ENCODE measurements at places on chromosomes 12 and 14.

GRCh38 chr14:101241807-101242278, 319.5 kb upstream of the DIO3 start:
- no peak for DNase-seq

- no peak for DNase-seq
Observed at GRCh38 chr14:100059438-100059781, 5.8 kb upstream of the EVL start.

- DNase-seq = no peak
Observed at GRCh38 chr12:10102322-10102721, 3.5 kb upstream of the CLEC1A start.

GRCh38 chr12:56346675-56347074, 8.0 kb downstream of the IL23A start:
- DNase-seq = no peak

DNA sequence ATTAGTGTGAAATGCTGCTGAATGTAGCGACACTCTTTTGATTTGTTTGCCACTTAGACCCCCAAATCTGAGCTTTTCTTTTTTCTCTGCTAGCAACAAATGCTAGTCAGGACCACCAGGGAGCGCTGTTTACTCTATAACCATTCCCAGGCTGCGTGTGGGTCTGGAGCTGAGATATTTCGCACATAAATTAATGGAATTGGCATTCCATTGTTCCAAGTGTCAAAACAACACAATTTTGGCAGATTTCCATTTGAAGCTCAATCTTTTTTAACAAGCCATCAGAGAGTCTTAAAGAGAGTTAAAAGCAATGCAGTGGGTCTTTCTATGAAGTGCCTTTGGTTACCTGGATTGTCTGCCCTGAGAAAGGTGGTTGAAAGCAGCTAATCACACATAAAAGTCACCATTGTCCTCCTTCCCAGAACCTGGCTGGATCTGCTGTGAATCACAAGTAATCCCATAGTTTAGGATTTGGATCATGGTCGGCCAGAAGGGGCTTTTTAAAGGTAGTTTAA, 7.4 kb upstream of the TMEM132C start:
- DNase-seq = no peak

DNA sequence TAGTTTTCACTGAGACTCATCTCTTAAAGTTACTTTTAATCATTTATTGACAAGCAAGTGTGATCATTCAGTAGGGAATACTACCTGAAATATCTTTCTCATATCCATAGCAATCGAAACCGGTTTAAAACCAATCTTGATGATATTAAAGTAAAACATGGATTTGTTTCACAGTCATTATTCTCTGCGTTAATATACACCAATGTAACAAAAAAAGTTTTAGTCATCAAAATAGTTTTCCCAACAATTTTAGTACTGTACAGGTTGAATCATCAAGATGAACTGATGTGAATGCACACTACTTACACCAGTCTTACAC, 137.0 kb upstream of the KRAS start:
- DNase-seq = no peak

DNA sequence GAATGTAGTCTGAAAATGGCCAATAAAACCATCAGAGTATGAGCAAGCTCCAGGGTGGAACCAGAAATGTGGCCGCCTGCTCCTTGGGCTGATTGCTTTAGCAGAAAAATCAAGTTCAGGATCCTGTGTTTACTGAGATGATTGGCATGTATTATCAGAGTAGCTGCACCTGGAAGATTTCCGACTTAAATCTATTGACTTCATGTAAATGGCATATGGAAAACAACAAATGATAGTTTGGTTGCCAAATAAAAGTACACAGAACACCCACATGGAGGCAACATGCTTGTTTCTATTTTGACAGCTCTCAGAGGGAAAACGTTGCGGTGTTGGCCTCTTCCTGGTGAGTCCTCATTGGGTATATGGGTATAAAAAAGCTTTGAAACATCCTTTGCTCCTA, 31.3 kb downstream of the SOCS2 start:
- no peak for DNase-seq

DNA sequence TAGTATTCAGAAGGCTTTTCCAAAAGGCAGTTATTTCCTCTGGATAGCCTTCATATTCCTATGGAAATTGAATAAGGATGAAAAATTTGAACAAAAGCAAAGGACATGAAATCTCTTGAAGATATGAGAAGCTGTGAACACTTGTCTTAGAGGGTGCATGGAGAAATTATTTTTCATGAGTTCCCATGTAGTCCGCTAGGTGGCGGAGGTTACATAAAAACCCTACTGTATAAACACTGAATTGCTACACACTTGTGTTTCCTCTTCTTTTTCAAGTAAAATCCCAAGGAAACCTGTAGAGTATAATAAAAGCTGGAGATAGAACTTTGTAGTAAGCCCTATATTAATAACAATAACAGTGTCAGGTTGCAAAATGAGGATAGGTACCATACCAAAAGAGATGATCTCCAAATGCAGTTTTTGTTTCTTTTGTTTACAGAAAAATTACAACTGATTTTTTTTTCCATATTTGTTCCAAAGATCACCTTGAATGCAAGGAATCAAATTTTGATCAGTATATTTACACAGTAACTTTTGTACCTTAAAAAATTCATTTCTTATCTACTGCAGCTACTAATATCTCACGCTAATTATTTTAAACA, 37.8 kb upstream of the OR4E1 start:
- DNase-seq = no peak

DNA sequence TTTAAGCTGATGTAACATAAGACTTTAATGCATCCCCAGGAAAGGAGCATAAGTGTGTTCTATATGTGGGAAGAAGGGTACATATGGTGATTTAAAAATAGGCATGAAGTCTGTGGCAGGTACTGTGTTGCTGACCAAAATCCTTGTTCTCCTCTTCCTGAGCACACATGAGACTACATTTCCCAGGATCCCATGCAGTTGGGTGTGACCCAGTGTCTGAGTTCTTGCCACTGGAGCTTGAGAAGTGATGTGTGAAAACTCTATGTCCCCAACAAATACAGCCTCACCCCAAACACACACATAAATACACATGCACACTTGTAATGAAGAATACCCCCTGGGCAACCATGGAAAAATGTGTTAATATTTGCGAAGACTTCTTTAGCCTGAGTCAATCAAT, 8.5 kb upstream of the SMIM10L1 start:
- DNase-seq = no peak

- DNase-seq = no peak
Observed at GRCh38 chr14:37602605-37603453, 7.4 kb downstream of the TTC6 start.

GRCh38 chr12:700016-700415, 36.8 kb upstream of the NINJ2 start:
- DNase-seq = no peak

GRCh38 chr12:78470354-78471195, 394.0 kb upstream of the SYT1 start:
- DNase-seq = no peak

- peak; percentile 16 for DNase-seq
Observed at GRCh38 chr14:91911474-91912032, 35.9 kb downstream of the FBLN5 start.

GRCh38 chr14:94484481-94484880, 8.5 kb upstream of the SERPINA9 start:
- no peak for DNase-seq

DNA sequence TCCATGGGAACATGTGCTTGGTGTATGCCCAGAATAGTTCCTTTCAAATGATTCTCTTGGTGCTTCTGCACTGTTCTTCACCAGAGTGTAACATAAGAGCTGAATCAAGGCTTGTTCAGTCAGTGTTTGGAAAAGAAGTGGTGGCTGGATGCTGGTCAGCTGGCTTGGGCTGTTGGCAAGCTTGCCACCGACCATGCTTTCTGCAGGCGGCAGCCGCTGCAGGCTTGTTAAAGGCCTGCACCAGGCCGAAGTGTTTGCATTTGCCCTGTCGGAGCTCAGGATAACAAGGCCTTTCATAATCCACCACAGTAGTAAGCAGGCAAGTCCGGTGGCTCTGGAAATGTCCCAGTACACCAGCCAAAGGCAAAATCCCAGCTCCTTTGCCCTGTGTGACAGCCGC, 26.9 kb downstream of the DAAM1 start:
- no peak for DNase-seq

- no peak for DNase-seq
Observed at GRCh38 chr14:105861985-105862465, 335.6 kb downstream of the TMEM121 start.

DNA sequence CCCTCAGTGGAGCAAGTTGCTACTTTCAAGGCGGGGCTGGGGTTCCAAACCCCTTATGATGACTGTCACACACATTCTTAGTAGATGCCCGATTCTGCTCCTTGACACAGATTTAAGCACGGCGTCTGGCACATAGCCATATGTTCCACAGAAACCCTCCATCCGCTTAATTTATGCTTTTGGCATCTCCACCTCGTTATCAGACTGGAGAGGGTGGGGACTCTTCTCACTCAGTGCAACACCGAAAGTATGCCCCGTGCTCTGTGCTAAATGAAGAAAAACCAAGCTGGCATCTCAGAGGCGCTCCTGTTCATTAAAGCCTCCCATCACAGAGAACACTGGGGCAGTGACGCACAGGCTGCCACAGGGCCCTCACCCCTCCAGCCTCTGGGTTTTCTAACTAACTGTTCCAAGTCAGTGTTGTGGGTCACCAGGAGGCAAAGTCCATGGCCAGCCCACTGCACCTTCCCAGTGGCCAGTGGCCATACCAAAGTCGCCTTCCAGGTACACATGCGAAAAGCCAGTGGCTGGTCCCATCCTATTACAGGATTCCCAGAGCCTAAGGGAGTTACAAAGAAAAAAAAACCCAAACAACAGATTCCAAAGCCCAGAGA, 27.3 kb downstream of the CCDC88C start:
- DNase-seq = no peak

DNA sequence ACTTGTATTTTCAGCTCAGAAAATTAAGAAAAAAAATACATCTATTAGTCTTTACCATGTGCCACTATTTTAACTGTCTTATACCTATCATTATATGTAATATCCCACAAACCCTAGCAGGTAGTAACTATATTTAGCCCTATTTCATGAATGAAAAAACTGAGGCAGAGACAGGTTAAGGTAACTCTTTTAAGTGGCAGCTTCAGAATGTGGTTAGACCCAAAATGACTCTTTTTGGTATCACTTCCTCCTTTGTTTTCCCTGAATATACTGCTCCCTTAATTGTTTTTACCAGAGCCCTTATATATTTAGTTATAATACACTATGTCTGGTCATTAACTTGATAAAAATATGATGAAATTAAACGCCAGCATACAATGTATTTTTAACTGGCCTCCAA, 235.6 kb upstream of the RPL10L start:
- no peak for DNase-seq

GRCh38 chr12:83473408-83474095, 786.8 kb downstream of the TMTC2 start:
- no peak for DNase-seq

- no peak for DNase-seq
Observed at GRCh38 chr14:91899213-91899612, 31.9 kb upstream of the TC2N start.

- no peak for DNase-seq
Observed at GRCh38 chr12:51388069-51388799, 3.0 kb downstream of the GALNT6 start.

DNA sequence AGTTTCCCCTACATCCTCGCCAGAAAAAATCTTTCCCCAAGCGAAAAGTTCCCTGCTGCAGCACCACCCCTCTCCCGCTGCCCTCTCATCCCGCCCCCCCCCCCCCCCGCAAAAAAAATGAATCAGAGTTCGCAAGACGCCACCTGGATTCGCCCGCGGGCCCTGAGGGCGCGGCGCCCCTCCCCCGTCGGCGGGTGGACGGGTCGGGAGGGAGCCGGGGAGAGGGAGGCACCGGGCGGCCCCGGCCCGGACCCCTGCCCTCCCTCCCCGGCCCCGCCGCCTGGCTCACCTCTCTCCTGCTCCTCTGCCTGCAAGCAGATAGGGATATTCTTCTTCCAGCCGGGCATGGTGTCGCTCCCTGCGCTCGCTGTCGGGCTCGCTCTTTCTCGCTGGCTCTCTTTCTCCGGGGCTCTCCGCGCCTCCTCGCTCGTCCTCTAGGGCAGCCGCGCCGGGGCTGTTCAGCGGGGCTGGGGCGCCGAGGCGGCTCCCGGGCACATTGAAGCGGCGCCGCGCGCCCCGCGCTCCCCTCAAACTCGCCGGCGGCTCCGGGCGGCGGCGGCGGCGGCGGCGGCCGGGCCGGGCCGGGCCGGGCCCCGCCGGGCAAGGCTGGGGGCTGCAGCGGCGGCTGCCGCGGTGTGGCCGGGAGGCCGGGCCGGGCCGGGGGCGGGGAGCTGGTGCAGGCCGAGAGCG, 200.3 kb upstream of the CAND1 start:
- peak; percentile 39 for DNase-seq

DNA sequence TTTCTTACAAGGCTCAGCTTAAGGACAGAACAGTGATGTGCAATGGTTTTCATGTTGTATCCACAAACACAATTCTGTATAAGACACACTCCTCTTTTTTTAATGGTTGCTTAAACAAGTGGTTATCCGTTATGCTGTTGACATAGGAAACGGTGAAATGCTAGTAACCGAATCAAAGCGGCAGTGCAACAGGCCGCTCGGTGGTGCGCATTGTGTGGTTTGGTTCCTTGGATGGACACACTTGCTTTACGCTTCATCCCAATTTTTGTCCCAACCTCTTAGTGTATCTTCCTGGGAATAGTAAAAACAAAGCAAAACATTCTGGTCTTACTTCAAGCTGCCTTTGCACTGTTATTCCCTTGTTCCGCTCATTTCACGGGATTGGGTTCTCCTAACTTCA, 650 bp upstream of the PTGER2 start:
- no peak for DNase-seq

DNA sequence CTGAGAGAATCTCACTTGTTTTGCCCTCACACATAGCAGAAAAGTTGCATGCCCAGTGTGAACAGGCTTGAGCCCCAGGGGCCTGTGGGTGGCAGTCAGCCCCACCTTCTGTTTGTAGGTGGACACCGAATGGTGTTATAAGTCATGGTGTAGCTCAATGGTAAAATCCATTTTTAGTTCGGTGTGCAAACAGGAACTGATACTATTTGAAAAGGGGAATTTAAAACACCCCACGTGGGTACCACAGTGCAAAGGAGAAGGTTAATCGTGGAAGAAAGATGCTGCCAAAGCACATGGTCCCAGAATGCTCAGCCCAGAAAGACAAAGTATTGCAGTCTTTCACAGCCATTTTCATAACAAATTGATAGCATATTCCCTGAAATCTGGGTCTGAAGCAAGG, 71.8 kb upstream of the GZMB start:
- no peak for DNase-seq

DNA sequence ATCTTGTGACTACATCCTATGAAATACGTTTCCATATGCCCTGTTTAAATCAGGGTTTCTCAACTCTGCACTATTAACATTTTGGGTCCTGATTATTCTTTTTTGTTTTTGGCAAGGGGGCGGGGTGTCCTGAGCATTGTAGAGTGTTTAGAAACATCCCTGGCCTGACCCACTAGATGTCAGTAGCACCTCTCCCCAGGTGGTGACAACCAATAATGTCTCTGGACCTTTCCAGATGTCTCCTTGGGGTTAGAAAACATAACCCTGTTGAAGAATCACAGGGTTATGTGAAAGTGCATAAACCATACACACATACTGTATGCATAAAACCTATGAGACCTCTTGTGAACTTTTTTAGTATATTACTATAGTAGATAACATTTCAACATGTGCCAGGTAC, 1.4 kb downstream of the ACAD10 start:
- no peak for DNase-seq

- no peak for DNase-seq
Observed at GRCh38 chr12:122174155-122174845, at the start of gene IL31. IL31 (minus strand) TSS chr12:122174221; CDS start chr12:122174172, 49 bp downstream.

Measured in stimulated activated CD4-positive, alpha-beta T cell treated with anti-CD3 and anti-CD28 coated beads, TNF-alpha, amount 100 ng/mL, for 24 hours (primary cell).